ENCODE measurements at places on chromosomes 4 and X. TPM values are rescaled to one million over a fixed set of nuclear protein-coding genes. Genes with fewer than 3 reads are reported as not detected.
A peak's percentile ranks its signal among the peaks of the same experiment; 100 is the strongest.

- H3K4me1 ChIP-seq, result no peaks in the 10 kb centered on the region
- no peak for DNase-seq
- no peaks in the 10 kb centered on the region for H3K36me3 ChIP-seq
- no peaks in the 10 kb centered on the region for H3K27me3 ChIP-seq
Measured at GRCh38 chrX:111520506-111520905, 9.1 kb downstream of the SERTM2 start.

DNA sequence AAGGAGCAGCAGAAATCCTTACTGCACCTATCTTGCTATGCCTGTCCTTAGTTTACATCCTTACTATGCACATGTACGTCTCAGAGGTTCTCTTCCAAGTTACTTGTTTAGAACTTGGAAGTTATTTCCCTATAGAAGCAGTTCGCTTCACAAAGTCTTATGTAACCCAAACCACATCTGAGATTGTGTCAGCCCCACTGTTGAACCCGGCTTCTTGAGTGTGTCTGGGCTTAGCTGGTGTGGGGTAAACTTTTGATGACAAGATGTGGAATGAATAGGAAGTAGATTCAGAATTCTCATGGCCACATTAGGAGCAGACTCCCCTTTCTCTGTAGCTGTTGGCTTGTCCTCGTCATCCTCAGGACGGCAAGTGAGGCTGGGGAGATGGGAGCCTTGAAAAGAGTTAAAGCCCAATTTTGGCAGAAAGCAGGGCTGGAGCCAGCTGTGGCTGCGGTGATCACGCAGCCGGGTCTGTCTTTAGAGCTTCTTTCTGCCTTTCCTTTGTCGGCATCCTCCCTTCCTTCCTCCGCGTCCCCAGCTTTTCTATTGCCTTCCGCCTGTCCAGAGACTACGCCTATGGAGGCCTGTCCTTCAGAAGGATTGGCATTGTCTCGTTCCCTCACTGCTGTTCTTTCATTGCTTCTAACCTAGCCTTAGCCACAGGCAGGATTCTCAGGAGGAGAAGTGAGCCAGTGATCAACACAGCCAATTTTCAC is 23.0 kb upstream of the LIMCH1 start:
- peak overlapping the region; percentile 8 for H3K27ac ChIP-seq
- DNase-seq, result no peak
- no peak overlapping the region for H3K4me3 ChIP-seq
- H3K36me3 ChIP-seq, result peaks cover 18% of the 10 kb centered on the region
- H3K27me3 ChIP-seq, result no peaks in the 10 kb centered on the region
- H3K4me1 ChIP-seq, result peaks cover 83% of the 10 kb centered on the region

DNA sequence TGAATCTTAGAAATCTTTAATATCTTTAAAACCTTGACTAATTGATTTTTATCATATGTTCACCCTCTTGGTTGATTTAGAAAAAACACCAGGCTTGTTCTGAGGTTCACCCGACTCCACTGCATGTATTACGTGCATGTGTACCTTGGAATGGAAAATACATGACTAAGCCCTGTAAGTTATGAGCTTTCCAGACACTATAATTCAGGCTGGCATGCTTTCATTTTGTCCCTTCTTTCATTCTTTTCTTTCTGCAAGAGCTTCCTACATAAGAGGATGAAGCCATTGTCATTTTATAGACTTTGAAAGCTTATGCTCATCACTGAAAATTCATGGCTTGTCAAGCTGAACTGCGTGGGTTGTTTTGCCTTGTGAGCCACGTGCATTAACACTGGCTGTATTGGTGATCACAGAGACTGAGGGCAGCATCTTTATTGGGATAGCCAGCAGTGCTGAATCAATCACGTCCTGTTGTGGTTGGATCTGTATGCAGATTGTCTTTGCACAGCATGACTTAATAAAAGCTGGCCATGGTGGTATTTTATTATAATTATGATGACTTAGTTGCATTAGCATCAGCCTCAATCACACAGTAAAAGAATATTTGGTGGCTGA is 141.9 kb downstream of the SLIT2 start:
- H3K36me3 ChIP-seq, result no peaks in the 10 kb centered on the region
- H3K4me1 ChIP-seq, result peaks cover 19% of the 10 kb centered on the region
- no peak overlapping the region for H3K4me3 ChIP-seq
- H3K27me3 ChIP-seq, result no peaks in the 10 kb centered on the region
- no peak overlapping the region for H3K27ac ChIP-seq

TEC gene
- not detected for total RNA-seq

DNA sequence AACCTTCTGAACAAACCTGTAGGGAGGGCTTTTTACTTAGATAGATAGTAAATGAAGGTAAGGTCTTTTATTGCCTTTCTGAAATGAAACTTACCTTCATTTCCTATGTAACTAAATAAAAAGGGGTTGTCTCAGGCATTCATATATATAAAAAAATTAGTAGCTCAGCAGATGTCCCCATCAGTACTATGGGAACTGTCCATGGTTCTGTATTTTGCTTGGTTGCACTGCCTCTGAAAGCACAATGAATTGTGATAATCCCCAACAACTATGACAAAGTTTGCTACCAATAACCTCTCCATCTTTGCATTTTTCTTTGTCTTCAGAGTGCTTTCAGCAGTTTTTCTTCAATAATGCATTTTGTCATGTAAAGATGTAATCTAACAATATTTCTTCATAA is 222.4 kb downstream of the SLIT2 start:
- no peak overlapping the region for H3K4me3 ChIP-seq
- DNase-seq, result peak; percentile 18
- peaks cover 5% of the 10 kb centered on the region for H3K4me1 ChIP-seq
- H3K36me3 ChIP-seq, result peaks cover 10% of the 10 kb centered on the region

DNA sequence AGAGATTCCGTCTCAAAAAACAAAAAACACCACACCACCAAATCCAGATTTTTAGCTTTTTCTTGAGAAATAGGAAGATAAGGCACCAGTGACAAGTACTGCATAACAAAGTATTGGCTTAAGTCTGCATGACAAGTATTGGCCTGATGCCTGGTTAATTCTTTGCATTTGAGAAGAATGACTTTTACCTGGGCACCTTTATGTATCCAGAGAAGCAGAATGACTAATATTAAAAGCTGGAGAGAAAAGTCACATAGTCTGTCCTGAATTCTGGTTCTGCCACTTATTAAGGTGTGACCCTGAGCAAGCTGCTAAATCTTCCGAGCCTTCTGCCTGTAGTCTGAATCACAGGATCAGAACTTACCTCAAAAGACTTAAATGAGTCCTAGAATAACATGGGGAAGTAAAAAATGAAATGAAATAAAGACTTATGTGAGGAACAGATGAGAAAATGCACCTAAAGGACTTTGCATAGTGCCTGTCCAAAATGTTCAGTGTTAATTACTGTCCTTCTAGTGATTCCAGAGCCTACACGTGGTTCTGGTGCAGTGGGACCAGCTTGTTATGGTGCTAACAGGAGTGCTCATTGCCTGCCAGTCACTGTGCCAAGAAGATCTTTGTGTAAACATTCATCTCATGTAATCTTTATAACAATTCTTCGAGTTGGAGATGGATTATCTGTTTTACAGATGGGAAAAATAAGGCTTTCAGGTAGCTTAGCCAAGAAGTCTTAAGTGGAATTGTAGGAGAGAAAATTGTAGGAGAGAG is 31.6 kb downstream of the UGDH start:
- H3K4me1 ChIP-seq, result peaks cover 6% of the 10 kb centered on the region
- peaks cover 2% of the 10 kb centered on the region for H3K27me3 ChIP-seq
- H3K27ac ChIP-seq, result no peak overlapping the region
- peaks cover 14% of the 10 kb centered on the region for H3K36me3 ChIP-seq
- H3K4me3 ChIP-seq, result no peak overlapping the region

DNA sequence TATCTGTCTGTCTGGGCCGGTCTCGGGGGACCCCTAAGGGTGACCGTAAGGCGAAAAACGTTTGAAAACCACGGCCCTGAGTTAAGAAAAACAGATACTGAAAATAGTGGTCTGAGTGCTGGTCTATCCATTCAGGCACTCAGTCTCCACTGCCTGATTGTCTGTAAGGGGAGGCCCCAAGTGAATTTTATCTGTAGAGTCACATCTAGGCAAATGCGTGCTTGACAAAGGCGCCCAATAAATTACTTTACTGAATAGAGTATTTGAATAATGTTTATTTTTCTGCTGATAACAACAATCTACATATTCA is 465 bp downstream of the HNRNPH2 start:
- H3K27me3 ChIP-seq, result no peaks in the 10 kb centered on the region
- DNase-seq, result no peak
- peak overlapping the region; percentile 95 for H3K4me3 ChIP-seq

SERPINA7 gene
- total RNA-seq, result not detected

GRCh38 chr4:173498023-173498422 is 32.0 kb downstream of the HAND2 start:
- no peak overlapping the region for H3K27ac ChIP-seq
- no peak overlapping the region for H3K4me3 ChIP-seq

DNA sequence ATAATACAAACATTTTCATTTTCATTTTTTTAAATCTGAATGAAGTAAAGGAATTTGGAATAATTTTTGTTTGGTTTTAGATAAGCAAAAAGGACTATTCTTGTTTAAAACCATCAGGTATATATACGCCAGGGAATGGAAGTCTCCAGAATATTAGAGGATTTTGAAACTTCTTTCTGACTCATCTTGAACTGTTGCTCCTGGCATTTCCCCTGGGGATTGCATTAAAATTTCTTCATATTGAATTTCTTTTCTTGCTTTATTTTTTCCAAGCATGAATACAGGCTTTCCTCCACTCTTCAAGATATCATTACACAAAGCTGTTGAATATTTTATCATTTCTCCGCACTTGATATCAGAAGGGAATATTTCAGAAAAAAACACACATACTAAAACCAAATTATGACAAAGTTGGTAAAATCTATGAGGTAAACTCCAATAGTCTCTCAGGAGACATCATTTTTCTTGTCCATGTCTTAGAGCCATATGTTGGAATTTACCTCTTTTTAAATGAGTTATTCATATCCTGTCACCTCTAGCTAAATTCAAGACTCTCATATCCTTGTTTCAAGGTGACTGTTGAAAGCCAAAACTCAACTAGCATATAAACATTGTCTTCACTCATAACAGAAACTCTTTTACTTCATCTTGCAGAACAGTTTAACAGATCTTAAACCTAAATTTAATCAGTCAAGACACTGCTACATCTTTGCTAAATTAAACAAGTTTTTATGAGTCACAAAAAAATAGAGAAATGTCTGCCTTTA is 20.7 kb upstream of the CSN1S1 start:
- H3K4me3 ChIP-seq, result no peak overlapping the region
- no peak for DNase-seq
- H3K27ac ChIP-seq, result no peak overlapping the region
- no peaks in the 10 kb centered on the region for H3K27me3 ChIP-seq

TMEM255A gene
- 0.20 TPM for total RNA-seq

DNA sequence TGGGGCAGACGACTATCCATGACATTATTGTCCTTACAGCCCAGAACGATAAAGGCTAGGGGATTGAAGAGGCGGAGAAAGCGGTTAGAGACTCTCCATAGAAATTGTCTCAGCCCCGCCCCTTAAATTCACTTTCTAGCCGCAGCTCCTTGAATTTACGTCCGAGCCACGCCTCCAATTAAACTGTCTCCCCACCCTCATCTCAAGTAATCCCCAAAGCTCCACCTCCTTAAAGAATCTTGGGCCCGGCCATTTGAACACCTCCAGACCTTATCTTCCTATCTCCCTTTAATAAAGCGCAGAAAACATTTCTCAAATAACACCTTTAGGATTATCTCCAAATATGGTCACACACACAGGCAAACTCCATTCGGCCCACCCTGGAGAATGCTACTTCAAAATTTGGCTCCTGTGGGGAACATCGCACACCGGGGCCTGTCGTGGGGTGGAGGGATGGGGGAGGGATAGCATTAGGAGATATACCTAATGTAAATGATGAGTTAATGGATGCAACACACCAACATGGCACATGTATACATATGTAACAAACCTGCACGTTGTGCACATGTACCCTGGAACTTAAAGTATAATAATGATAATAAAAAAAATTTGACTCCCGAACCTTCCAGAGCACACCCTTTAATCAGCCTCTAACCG is 7.2 kb upstream of the MAGIX start:
- H3K27me3 ChIP-seq, result no peaks in the 10 kb centered on the region
- H3K27ac ChIP-seq, result peak overlapping the region; percentile 99
- peak overlapping the region; percentile 90 for H3K4me3 ChIP-seq
- H3K36me3 ChIP-seq, result no peaks in the 10 kb centered on the region

DNA sequence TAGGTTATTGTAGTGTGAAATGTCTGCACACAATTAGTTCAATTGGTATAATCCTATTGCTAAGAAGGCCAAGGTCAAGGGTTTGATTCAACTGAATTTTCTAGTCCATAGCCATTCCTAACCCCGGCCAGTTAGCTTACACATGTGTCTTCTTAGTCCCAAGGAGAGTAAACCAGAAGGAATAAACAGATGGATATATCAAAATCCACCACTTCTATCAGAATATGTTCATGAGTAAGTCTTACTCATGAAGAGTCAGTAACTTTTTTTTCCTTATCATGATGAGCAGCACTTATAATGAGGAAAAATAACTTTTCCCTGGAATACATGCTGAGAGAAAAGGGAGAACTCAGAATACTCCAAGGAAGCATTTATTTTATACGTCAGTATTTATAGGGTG is 9.5 kb downstream of the HHIP start:
- H3K27me3 ChIP-seq, result peaks cover 2% of the 10 kb centered on the region
- no peak overlapping the region for H3K27ac ChIP-seq
- no peak for DNase-seq
- no peaks in the 10 kb centered on the region for H3K36me3 ChIP-seq

DNA sequence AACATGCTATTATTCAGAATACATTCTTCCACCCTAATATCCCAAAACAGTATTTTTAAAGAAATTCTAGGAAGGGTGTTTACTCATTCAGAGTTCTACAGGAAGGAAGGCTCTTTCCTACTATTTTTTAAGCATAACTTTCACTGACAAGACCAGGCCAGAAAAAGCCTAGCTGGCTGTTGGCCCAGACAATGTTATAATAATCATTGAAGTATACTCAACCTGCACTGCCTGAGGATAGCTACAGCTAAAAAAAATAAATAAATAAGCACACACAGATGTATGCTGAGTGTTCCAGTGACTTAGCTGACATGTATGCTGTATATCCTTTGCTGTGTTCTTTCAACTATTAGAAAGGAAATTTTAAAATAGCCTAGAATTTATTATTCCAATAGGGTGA is 145.8 kb upstream of the SPRY1 start:
- no peaks in the 10 kb centered on the region for H3K36me3 ChIP-seq
- peak; percentile 47 for DNase-seq
- H3K4me3 ChIP-seq, result no peak overlapping the region
- no peaks in the 10 kb centered on the region for H3K27me3 ChIP-seq

GRCh38 chrX:81195712-81196111 is 6.0 kb downstream of the HMGN5 start:
- no peak overlapping the region for H3K27ac ChIP-seq
- H3K27me3 ChIP-seq, result no peaks in the 10 kb centered on the region
- H3K4me3 ChIP-seq, result no peak overlapping the region
- no peaks in the 10 kb centered on the region for H3K4me1 ChIP-seq
